D341Med (cell line): ENCODE measurements at places on chromosomes 4 and X.

GRCh38 chr4:99029852-99030251 lies 34.3 kb downstream of the METAP1 start:
- DNase-seq = no peak

GRCh38 chr4:65661471-65661870 lies 8.8 kb downstream of the EPHA5 start:
- DNase-seq = peak; percentile 17

- no peak for DNase-seq
Measured at GRCh38 chr4:8045909-8046308, 106.2 kb upstream of the AFAP1 start.

- no peak for DNase-seq
Measured at GRCh38 chr4:185868983-185869382, 57.0 kb upstream of the SORBS2 start.

- no peak for DNase-seq
Measured at GRCh38 chr4:160299177-160299576, 1196.3 kb downstream of the RAPGEF2 start.

DNA sequence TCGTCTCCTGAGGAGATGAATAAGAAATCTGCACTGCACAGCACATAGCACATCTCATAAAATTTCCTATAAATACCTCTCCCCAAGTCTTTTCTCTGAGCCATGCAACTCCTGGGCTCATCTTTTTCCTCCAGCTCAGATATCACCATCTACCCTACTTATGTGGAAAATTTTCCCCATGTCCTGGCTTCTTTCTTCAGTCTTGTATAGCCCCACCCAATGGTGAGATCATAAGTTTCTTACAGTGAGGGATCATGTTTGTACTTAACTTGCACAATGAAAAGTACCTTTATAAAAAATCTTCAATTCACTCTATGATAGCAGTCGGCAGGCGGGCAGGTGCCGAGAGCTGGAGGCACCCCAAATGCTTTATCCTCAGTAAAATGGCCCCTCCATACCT lies 198.6 kb upstream of the S100G start:
- no peak for DNase-seq

DNA sequence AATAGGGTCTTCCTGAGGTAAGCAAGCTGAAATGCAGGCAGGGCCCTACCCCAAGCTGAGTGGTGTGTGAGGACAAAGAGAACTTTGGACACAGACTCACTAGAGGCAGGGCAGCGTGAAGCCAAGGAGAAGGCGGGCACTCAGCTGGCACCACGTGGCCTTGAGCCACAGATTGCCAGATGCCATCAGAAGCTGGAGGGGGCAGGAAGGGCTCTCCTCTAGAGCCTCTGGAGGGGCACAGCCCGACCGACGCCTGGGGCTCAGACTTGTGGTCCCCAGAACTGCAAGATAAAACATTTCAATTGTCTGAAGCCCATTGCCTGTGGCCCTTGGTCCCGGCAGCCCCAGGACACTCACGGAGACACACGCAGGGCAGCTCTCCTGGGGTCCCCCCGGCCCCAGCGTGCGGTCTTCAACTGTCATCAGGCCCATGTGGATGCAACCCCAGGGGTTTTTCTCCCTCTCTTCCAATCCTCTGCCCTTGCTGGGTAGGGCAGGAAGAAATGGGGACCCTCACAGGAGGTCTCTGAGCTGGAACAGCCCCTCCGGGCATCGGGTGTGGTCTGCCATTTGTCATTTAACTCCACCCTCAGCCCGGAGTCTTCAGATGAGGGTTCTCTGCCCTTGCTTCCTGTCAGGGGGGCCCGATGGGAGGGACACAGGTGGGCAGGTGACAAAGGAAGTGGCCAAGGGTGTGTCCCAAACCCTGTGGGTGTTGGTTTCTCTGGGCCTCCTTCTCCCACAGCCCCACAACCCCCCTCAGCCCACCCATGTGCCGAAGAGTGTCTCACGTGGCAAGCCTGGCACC lies 22.2 kb downstream of the HMX1 start:
- DNase-seq = no peak

GRCh38 chr4:87497159-87497558 lies 32.0 kb downstream of the SPARCL1 start:
- DNase-seq = peak; percentile 30

DNA sequence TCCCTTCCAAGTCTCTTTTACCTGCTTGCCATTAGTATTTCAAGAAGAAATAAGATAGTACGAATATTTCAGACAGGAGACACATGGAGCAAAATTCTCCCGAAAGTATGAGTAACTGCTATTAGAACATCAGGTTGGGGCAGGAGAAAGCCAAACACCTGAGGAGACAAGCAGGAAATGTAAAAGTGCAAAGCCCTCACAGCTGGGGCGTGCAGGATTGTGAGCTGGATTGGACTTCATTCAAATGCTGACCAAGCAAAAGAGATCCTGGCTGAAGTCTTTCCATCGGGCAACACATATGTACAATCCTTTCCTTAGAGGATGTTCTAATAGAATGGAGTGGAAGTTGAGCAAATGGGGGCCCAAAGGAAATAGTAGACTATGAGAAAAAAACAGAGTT lies 76.8 kb downstream of the DTHD1 start:
- no peak for DNase-seq

- no peak for DNase-seq
Measured at GRCh38 chr4:40991908-40992307, 222.4 kb downstream of the APBB2 start.

GRCh38 chr4:52263607-52264006 lies 212.5 kb downstream of the SPATA18 start:
- DNase-seq = no peak

DNA sequence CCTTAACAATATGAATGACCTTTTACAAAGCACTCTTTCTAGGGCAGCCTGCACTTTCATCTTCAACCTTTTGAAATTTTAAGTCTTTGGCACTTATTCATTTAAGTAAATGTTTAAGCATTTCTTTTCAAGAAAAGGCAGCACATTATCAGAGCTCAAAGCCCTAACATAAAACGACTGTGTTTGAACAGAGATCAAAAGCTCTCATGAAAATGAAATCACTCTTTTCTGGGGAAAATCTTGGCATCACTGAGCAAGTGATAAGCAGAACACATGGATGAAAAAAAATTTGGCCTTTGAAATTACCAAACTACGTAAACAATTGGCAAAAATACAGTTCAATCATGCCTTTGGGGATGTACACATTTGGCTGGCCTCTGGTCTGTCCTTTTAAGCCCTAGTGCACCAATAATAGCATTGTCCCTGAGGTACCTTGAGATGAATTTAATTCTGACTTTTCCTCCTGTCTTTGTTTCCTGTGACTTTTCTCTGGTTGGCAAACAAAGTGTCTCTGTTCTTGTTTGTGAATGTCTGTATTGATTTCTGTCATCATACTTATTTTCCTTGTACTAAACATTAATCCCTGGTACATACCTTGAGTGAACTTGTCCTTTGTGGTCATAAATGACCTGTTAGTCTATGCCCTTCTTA lies 12.9 kb upstream of the ODAM start:
- no peak for DNase-seq

DNA sequence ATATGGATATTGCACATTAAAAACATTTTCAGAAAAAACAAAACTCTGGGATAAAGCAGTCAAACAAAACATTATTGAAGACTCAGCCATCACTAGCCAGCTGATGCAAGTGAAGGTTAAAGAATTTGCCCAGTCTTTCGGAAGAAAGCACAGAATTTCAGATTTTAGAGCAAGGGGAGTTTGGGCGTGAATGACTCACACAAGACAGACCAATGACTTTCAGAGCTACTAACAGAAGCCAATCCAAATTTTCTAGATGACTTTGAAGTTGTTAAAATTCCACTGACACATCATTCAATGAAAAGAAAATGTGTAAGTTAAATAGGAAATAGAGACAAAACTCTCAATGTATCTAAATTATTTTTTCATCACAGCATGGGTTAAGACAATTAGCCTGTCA lies 4.0 kb downstream of the MRFAP1L1 start:
- DNase-seq = no peak

GRCh38 chrX:133852837-133853356 lies 132.5 kb downstream of the GPC3 start:
- DNase-seq = no peak

- DNase-seq = no peak
Measured at GRCh38 chrX:55716937-55717336, 612 bp upstream of the RRAGB start.

DNA sequence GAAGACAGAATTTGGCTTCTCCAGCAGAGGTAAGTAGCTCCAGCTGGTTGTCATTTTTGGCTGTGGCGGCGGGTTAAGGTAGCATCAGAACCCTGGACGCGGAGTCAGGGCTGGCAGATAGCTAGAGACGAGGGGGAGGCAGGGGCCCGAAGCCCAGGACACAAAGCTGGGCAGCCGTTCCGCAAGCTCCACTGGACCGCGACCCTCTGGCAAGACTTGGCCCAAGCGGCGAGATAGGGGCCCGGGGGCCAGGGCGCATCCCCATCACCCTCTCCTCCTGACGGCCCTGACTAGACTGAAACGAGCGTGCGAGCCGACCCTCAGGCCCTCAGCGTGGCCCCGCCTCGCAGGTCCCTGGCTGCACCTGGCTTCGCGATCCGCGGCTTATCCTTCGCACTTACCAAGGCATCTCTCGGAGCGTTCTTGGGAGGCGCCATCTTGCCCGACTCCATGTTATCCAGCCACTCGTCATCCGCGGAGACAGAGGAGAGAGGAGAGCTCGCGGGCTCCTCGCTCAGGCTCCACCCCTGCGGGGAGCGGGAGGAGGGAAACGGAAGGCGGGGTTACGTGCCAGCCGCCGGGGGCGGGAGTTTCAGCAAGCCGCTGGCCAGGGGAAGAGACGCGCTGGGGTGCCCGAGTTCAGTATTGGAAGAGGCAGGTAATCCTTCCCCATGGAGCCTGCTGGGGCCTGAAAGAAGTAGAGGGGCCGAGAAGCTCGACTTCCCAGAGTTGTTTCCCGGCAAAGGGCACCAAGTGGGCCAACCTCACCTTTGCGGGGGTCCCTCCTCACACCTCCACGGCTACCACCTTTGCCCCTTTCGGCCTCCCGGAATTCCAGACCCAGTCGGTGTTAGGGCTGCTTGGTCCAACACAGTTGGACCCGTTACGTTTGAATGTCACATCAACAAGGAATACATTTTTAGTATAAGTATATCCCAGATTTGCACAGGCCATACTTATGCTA lies at the start of gene TAF9B:
Gene TAF9B (minus strand): TSS at position 491 of the 964 bp plus-strand sequence. CDS start 39 bp downstream, at position 452.
- DNase-seq = peak; percentile 89

DNA sequence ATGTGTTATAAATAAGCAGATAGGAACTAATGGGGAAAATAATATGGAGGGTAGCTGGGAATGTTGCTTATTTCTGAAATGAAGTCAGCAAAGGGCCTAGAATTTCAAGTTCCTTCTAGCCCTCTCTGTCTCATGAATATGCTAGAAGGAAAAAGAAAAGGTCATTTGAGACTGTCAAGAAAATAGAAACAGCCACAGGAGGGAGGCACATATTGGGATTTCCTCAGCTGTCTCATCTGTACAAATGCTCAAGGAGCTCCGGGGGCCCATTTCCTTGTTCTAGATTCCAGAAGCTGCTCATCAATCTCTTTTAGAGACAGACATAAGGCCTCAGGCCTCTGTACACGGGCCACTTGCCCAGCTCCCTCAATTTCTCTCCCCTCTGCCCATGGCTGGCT lies 127.6 kb upstream of the ETNPPL start:
- no peak for DNase-seq

DNA sequence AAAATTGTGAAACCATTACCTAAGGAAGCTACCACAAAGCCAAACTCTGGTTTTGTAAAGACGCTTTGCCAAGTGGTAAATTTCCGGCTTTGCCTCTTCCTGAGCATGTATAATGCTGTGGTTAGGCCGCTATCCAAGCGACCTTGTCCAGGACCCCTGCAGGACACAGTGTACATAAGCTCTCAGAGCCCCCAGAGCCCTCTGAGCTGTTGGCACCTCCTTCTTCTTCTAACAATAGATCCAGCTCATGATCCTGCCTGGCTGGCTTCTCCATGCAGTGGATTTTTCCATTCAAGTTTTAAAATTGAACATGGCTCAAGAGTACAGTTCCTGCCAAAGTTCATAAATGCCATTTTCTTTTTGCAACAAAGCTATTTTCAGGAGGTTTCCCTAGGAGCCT lies 326.7 kb downstream of the MAPK10 start:
- no peak for DNase-seq

GRCh38 chrX:125505207-125505606 lies 185.5 kb downstream of the TEX13C start:
- DNase-seq = no peak

- no peak for DNase-seq
Measured at GRCh38 chr4:93513851-93514250, 314.7 kb upstream of the ATOH1 start.

DNA sequence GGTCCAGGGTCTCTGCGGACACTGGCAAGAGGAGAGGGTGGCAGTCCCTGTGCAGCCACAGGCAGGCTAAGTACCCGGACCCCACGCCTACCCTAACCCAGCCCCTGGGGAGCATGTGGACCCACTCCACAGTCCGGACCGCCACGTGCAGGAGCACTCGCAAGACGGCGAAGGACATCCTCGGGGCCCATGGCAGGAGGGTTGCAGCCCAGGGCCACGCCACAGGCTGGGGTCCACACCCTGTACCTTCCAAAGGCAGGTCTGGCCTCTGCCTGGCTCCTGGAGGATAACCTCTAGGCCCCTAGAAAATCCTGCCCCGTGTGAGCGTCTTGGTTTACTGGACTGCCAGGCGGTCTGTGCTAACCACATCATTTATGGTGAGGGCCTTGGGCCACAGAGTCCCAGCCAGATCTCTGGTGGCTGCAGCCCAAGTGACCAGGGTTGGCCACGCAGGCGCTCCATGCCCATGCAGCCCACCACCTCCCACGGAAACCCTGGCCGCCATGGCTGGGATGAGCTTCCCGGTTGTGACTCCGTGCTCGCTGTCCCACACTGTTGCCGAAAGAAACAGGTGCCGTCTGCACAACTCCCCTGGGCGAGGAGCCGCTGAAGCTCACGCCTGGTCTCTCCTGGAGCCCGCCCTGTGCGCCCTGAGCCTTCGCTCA lies 10.0 kb downstream of the CCNQ start:
- no peak for DNase-seq

- DNase-seq = no peak
Measured at GRCh38 chrX:69014200-69014599, 151.1 kb downstream of the PJA1 start.

DNA sequence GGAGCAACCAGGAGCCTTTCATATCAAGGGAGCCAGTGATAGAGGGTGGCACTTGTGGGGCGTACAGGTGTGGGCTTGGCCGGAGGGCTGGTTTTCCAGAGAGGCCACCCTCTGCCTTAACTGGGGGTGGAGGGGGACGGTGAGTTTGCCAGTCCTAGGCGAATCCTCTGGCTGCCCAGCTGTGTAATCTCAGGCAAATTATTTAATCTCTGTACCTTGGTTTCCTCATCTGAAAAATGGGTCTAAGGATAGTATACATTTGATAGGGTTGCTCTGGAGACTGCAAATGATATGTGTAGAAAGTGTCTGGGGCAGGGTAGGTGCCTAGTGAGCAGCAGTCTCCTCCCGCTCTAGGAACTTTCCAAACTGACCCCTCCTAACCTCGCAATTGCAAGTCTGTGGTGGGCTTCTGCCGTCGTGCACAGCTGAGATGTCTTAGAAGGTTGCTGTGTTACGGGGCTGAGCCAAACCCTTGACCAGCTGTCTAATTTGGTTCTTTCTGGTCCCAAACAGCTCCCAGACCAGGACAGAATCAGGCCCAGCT lies 3.8 kb upstream of the CXCR3 start:
- no peak for DNase-seq

- DNase-seq = no peak
Measured at GRCh38 chr4:173910891-173911290, 372.6 kb downstream of the FBXO8 start.
